ENCODE measurements at places on chromosomes 2 and 18.

DNA sequence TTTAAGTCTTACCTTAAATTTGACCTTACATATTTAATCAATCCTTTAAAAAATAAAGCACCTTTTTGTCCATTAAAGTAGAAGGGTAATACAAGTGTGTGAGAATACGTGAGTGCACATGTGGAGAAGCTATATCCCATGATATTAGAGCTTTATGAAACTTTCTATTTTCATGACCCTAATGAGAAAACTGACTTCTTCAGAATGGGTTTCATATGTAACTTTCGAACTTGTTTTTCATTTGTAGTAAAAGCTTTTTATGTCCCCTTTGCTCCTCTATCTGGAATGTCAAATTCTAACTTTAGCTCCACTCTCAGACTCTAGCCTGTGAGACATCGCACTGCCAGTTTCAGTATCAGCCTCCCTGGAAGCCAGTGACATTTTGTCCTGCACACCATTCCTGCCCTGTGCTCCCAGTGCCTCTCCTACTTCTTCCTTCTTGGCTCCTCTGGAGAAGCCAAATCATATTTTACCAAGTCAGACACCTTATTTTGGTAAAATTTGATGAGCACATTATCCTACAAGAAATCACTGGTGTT is 42.0 kb downstream of the MAPRE2 start:
- DNase-seq: no peak

GRCh38 chr2:124339709-124340108 is 314.6 kb downstream of the CNTNAP5 start:
- DNase-seq: no peak

- no peak for DNase-seq
These were observed 255.8 kb downstream of the FBXO15 start for GRCh38 chr18:73891572-73892421.

DNA sequence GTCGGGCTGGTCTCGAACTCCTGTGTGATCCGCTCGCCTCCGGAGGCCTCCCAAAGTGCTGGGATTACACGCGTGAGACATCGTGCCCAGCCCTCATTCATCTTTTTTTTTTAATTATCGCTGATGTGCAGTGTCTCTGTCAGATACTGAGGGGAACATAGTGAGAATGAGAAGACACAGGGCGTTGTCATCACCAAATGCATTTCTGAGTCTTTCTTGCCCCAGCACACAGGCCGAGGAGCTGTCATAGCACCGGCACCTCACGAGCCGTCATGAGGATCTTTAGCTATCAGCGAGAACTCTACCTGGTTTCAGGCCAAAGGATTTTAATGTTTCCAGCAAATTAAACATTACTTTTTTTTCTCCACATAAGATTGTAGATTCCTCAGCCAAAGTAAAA is 548.0 kb upstream of the SOX11 start:
- no peak for DNase-seq

DNA sequence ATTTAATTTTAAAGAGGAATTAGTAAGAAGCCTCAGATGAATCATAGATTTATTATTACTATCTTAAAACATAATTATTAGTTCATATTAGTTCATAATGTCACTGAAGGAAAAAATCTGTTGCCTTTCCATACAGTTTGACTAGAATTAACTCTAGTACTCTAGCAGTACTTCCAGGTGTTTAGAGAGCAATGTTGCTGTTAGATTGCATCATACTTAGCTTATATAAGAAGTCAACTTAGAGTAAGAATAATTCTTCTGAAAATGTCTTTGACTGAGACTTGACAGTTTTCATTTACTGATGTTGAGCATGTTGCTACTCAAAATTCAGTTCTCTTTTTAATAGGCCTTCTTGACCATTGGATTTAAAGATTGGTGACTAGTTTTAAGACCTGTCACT is 4.7 kb downstream of the RAB3GAP1 start:
- DNase-seq: no peak

DNA sequence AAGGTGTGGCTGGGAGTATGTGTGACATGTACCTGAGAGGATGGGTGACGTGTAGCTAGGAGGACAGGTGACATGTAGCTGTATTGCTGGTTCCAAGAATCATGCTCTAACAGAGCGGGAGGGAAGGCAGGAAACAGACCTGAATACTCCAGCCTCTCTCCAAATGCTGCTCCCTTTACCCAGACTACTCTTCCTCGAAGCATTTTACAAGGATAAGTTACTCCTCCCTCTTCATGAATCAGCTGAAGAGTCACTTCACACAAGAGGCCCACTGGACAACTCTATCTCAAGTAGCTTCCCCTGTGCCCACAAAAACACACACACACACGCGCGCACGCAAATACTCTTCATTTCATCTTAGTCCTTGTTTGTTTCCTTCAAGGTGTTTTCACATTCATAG is 52.6 kb upstream of the KIDINS220 start:
- no peak for DNase-seq

DNA sequence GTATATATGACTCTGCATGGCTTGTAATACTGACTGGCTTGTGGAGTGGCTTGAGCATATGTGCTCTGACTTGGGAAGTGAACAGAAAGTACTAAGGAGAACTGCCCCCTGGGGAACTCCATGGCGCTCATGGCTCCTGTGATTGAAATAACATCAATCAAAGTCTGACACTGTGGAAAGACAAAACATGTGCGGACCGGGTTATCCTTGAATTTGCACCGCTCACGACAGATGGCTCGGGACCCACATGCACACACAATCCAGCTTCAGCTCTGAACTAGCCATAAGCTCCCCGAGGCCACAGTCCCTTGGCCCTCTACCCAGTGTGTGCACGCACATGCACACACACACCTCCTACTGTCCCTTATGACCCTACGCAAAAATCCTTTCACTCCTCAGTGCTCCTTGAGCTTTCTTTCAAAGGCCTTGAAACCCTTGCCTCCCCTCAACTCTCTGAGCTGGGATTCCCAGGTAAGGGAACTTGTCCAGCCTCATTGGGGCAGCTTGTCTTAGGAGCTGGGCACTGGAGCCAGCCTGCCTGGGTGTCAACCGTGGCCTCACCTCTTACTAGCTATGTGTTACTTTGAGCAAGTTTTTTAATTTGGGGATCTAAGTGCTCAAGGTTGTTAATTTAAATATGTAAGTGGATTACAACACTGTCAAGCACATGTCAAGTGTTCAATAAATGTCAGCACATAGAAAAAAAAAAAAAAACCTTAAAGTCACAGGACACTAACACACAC is 43.6 kb downstream of the MRPS5 start:
- DNase-seq: no peak

- DNase-seq: no peak
These were observed 84.3 kb upstream of the ZNF516 start for GRCh38 chr18:76579301-76579695.

DNA sequence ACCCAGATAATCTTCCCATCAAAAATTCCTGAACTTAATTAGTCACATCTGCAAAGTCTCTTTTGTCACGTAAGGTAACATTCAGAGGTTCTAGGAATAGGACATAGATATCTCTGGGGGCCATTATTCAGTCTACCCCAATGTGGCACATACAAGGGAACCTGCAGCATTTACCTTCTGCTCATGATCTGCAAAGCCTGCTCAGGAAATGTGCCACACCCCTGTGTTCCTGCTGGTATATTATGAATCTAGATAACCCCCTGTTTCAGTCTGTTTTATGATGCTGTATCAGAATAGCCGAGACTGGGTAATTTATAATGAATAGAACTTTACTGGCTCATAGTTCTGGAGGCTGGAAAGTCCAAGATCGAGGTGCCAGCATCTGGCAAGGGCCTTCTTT is 103.5 kb downstream of the ARL4C start:
- DNase-seq: no peak

- DNase-seq: no peak
These were observed 528.2 kb upstream of the FANCL start for GRCh38 chr2:58769111-58769863.

- no peak for DNase-seq
These were observed 32.3 kb downstream of the STEAP3 start for GRCh38 chr2:119255760-119256581.

GRCh38 chr2:118880501-118880900 is 33.1 kb upstream of the EN1 start:
- DNase-seq: no peak

GRCh38 chr18:36155851-36156757 is 26.4 kb downstream of the ELP2 start:
- DNase-seq: no peak

GRCh38 chr2:206082298-206082843 is 3.6 kb downstream of the INO80D start:
- DNase-seq: no peak

DNA sequence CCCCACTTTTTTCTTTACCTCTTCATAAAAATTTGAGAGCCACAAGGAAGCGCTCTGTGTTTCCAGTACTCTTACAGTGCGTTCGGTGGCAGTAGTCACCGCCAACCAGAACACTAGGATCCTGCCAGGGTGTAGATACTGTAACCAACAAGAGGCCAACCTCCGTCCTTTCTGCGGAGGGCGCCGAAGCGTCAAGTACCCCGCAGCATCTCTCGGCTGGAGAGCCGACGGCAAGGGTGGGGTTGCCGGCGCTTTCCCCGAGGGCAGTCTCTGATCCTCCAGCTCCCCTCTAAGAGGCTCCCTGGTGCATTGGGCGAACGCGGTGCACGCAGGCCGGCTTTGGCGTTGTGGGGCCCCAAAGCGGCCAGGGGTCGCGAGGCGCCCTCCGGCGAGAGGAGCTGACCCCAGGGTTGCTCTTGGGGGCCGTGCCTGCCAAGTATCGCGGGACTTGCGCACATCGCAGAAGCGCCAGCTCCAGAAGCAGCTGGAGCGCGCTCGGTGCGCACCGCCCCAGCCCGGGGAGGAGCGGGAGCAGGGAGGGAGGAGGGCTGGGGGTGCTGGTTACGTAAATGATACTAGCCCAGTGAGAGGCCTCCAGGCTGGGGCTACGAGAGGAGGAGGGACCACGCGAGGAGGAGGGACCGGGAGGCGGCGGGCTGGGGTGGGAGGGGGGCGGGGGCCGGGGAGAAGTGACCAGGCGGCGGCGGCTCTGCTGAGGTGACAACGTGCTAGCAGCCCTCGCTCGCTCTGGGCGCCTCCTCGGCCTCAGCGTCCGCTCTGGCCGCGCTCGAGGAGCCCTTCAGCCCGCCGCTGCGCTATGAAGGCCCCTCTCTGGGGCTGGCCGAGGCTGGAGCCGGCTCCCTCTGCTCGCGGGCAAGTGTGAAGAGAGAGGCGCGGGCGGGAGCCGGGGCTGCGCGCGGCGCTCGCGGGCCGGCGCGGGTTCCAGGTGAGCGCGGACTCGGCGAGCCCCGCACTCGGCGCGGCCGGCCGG is at the start of gene GALNT13:
TSS of gene GALNT13 (plus strand) at position 692 of the 991 bp plus-strand sequence.
- DNase-seq: no peak

GRCh38 chr2:129802290-129802689 is 177.2 kb upstream of the RAB6C start:
- DNase-seq: no peak

GRCh38 chr2:113799375-113799774 is 42.9 kb upstream of the SLC35F5 start:
- no peak for DNase-seq

GRCh38 chr2:12167525-12168317 is 421.3 kb downstream of the LPIN1 start:
- no peak for DNase-seq

GRCh38 chr2:223925106-223925505 is 20.0 kb downstream of the WDFY1 start:
- no peak for DNase-seq

DNA sequence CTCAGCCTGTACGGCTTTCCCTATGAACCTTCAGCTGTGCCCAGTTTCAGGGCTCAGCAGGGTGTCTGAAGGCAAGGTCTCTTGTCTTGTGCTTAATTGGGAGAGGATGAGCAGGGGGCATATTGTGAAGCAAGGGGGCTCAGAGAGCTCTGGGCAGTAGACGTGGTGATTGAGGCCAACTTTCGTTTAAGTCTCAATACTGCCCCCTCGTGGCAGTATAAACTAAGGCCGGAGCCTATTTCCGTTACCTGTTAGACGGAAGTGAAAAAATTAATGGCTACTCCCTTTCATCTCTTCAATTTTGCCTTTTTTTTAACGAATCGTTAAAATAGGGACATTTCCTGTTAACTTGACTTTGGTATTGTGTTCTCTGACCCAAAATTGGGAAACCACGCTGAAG is 193.4 kb downstream of the TDRD15 start:
- DNase-seq: no peak

- no peak for DNase-seq
These were observed 61.7 kb downstream of the CDC42EP3 start for GRCh38 chr2:37609782-37610181.

- DNase-seq: no peak
These were observed 2.1 kb downstream of the SOX11 start for GRCh38 chr2:5694306-5694705.

GRCh38 chr18:74921057-74921820 is 287.7 kb downstream of the PTGR3 start:
- DNase-seq: no peak

DNA sequence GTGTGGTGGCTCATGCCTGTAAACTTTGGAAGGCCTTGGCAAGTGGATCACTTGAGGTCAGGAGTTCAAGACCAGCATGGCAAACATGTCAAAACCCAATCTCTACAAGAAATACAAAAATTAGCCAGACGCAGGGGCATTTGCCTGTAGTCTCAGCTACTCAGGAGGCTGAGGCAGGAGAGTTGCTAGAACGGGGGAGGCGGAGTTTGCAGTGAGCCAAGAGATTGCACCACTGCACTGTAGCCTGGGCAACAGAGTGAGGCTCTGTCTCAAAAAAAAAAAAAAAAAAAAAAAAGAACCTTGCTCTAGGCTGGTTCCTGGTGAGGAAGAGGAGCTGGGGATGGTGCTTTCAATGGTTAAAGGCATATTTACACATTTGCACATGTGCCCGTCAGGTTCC is 129.4 kb downstream of the LYPD6B start:
- DNase-seq: no peak

DNA sequence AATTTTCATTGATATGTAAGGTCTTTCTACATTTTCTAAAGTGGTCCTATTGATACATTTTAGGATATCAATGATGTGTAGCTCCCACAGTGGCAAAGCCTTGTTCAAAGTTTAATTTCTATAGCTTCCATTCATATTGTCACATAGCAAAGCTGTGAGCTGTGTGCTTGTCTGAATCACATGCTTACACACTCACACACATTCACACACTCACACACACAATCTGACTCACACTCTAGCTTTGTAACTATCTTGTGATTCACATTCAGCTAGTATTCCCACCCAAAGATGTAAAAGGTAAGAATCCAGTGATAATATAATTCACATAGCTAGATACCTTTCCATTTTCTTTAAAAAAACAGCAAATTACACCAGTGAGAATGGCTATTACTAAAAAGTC is 58.7 kb downstream of the MAPRE2 start:
- DNase-seq: no peak

DNA sequence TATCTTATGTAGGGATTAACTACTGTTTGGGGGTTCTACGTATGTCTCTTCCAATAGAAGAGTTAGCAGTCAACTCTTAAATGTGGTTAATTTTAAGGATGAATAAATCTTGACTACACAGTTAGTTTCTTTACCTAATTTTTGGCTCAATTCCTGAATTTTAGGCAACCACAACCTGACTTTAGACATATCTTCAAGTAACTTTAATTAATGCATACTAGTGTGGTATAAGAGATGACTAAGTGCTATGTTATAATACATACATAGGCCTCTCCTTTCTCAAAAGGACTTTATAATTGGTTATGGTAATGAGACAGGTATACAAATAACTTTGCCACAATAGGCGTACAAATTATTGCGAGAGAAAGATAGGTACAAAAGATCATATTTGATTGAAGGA is 312.0 kb downstream of the IRS1 start:
- DNase-seq: no peak
